ENCODE measurements at places on chromosomes 2 and 18.

DNA sequence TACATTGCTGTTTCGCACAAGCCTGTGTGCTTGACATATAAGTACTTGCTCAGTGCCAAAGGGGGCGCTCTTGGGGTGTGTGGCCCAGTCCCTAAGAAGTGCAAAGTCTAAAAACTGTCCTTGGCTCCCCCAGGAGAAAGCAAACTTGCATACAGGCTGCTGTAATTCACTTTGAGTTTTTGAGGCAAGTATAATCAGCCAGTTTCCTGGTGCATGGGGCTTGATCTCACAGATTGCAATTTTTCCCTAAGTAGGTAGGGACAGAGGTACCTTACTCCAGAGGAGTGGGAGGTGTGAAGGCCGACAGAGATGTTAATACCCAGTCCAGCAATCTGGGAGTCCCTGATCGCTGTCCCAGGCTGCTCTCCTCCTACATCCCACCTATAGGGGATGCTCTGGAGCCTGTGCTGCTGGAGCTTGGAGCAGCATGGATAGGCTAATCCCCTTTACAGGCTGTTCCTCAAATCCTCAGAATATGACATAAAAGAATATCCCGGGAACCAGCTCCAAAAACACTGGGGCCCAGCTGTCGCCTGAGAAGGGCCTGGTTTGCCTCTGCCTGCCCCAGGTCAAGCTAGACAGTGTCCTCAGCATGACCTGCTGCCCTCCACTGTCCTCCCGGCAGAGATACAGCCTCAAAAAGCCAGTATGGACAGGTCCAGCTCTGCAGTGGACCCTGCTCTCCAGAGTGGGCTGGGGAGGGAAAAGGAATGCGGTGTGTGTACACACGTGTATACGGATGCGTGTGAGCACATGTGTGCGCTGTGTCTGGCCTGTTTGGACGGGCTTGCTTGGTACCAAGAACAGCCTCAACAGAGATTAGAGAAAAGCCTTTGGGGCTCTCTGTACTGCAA, 136.5 kb upstream of the HAAO start:
- DNase-seq, result no peak

DNA sequence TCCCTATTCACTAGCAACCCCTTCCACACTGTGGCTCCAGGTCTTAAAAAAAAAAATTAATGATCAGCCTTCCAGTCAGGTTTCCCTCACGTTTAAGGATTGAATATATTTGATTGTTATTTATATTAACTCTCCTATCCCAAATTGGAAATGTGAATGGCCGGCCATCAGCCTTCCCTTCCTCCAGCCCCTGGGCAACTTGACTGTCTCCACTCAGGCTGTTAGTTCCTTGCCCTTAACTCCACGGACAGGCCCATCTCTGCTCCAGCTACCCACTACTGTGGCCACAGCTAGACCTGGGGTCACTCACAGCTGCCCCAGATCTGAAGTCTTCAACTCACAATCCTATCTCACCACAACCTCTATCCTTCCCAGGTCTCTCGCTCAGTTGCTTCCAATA, 39.9 kb downstream of the THOC1 start:
- DNase-seq, result no peak

- DNase-seq, result no peak
Measured at GRCh38 chr2:40103163-40103562, 324.1 kb upstream of the THUMPD2 start.

- no peak for DNase-seq
Measured at GRCh38 chr18:8895987-8896619, 190.7 kb downstream of the MTCL1 start.

GRCh38 chr2:201144101-201145051, 28.4 kb downstream of the CFLAR start:
- no peak for DNase-seq

DNA sequence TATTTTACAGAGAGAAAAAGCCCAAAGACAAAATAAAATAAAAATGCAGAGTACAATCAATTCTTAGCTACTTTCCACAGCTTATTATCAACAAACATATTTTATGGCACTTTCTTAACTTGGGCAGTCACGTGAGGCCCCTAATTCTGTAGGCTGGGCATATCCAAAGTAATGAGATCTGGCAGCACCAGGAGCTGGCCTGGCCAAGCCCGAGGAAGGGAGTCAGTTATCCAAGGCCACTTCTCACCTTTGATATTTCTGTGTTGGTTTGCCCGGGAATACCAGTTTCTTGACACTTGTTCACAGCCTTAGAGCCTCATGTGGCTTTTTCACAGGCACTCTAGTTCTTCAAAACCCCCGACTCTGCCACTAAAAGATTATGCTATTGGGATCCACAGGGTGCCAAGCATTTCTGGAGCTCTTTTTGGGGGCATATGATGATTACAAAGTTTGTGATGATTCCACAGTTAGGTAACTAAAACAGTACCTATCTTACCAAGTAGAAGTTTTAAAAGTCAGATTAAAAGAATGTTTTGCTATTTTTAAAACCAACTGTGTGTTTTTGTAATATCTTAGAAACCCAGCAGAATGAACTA, 90.4 kb downstream of the MEP1B start:
- DNase-seq, result no peak

- no peak for DNase-seq
Measured at GRCh38 chr2:61792355-61792890, 61.4 kb downstream of the FAM161A start.

DNA sequence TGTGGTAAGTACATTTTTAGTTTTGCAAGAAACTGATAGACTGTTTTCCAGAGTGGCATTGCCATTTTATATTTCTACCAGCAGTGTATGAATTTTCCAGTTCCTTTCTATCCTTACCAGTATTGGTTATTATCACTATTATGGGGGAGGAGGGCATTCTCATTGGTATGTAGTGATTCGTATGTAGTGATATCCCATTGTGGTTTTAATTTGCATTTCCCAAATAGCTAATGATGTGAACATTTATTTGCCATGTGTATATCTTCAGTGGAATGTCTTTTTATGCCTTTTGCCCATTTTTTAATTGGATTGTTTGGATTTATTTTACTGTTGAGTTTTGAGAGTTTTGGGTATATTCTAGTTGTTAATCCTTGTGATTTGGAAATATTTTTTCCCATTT, 16.9 kb downstream of the EIF5B start:
- no peak for DNase-seq

DNA sequence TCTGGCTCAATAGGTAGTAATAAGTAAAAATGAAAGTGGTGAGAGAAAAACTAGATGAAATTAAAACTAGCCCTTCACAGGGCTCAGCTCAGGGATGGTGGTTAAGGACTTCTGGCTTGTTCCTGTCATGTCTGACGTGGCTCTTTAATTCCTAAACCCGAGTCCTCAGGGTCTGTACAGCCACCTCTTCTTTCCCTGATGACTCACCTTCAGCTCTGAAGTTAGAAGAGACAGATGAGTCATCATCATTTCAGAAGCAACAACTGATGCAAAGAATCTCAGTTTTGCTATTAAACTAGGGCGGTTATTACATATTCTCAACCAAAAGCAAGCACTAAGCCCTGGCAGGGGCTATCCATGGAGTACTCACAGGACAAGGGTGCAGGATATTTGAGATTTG, 24.0 kb upstream of the ITGB6 start:
- peak; percentile 80 for DNase-seq

- peak; percentile 38 for DNase-seq
Measured at GRCh38 chr2:46229134-46230063, 67.8 kb upstream of the EPAS1 start.

- no peak for DNase-seq
Measured at GRCh38 chr2:191512216-191512835, 165.6 kb upstream of the NABP1 start.

DNA sequence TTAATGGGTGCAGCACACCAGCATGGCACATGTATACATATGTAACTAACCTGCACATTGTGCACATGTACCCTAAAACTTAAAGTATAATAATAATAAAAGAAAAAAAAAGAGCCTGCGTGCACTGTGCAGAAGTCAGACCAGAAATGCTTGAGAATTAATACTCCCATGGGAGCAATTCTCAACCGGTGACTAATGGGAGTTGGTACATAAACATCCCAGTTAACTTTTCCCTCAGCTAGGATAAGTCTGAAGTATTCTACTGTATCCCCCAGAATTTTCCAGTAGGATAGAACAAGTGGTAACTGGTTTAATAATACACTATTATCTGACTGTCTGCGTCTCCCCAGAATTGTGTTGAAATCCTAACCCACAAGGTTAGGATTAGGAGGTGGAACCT, 113.6 kb upstream of the COL5A2 start:
- no peak for DNase-seq

GRCh38 chr2:65392609-65393008, 39.8 kb downstream of the SPRED2 start:
- no peak for DNase-seq

- DNase-seq, result no peak
Measured at GRCh38 chr2:115386465-115386864, 944.0 kb downstream of the DPP10 start.

- peak; percentile 47 for DNase-seq
Measured at GRCh38 chr2:32009516-32010256, 1.1 kb downstream of the MEMO1 start.

- no peak for DNase-seq
Measured at GRCh38 chr2:1881502-1881901, 137.2 kb upstream of the PXDN start.

DNA sequence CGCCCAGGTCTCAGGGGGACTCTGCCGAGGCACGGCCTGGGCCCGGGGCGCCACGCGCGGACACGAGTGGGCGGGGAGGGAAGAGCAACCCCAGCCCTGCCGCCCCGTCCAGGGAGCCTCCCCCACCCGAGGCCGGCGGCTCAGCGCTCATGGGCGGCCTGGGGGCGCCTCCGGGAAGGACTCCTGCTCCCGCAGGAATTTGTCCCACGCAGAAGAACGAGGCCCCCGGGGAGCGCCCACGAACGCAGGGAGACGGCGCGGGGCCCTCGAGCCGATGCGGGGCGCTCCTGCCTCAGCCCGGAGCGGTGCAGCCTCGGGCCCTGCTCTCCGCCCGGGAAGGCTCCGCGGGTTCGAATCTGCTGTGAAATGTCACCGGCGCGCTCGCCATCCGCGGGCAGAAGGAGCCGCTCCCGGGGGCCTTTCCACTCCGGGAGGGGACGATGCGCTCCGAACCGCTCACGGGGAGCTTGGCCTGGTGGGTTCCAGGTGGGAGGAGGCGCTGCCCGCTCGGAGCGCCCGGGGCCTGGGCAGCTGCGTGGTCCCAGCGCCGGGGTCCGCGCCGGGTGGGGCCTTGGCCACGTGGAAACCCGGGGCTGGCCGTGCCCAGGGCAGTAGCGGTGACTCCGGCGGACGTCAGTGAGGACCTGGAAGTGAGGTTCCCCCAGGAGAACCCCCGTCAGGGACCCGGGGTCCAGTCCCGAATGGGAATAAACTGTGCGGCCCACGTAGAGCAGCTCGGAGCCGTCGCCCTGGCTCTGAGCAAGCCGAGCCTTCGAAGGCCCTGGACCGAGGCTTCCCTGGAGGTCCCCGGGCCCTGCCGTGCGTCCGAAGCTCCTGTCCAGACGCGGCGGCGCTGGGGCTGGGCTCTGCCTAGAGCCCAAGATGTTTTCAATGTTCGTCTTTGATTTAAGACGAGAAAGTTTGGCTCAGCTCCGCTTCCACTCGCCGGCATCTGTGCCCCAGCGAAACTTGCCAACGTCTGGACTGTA, 41.4 kb upstream of the CTDP1 start:
- no peak for DNase-seq

DNA sequence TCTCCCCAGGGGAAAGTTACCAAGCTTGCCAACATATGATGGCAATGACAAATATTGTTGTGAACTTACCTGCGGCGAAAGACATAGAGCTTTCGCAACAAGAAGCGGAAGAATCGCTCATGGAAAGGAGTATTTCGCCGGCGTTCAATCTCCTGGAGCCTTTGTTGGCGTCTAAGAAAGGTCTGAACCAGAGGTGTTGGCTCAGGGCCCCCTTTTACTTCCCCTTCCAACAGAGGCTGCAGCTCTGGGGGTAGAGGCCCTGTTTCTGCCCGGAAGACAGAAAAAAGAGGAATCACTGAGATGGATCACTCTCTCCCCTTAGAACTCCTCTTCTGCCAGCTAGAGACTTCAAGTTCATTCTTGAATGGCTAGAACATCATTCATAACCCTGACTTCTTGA, 10.8 kb downstream of the GGCX start:
- DNase-seq, result no peak

DNA sequence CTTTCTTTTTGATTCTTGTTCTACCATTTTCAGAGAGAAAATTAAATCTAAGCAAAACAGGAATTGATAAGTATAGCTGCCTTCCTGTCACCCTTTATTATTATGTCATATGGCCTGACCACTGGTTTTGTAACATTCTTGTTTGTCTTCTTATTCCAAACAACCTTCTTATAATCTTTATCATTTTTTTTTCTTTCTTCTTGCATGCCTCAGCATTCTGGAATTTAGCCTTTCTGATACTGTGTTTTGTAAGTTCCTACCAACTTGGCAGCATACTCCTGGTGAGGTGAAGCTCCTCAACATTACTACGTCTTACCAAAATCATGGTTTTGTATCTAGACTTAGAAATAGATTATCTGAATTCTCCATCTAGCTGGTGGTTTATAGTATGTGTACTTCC, 199.2 kb downstream of the CAMKMT start:
- DNase-seq, result no peak

DNA sequence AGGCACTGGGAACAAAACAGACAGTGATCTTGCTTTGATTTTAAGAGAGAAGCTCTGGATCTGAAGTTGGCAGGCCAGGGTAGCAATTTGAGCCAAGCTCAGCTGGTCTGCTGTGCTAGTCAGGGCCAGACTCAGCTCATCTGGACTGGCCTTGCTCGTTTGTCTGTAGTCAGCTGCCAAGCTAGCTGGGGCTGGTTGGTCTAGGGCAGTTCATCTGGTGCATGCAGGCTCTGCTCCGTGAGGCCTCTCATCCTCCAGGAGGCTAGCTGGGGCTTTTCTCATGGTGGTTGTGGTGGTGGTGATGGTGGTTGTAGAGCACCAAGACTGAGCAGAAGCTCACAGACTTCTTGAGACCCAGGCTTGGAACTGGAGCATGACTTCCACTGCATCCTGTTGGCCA, 10.3 kb downstream of the FBLN7 start:
- no peak for DNase-seq

- DNase-seq, result no peak
Measured at GRCh38 chr18:56067214-56067894, 479.4 kb upstream of the TCF4 start.

- no peak for DNase-seq
Measured at GRCh38 chr2:230816735-230817134, 48.0 kb upstream of the ITM2C start.

- DNase-seq, result no peak
Measured at GRCh38 chr2:145066856-145067548, 547.1 kb upstream of the ZEB2 start.

DNA sequence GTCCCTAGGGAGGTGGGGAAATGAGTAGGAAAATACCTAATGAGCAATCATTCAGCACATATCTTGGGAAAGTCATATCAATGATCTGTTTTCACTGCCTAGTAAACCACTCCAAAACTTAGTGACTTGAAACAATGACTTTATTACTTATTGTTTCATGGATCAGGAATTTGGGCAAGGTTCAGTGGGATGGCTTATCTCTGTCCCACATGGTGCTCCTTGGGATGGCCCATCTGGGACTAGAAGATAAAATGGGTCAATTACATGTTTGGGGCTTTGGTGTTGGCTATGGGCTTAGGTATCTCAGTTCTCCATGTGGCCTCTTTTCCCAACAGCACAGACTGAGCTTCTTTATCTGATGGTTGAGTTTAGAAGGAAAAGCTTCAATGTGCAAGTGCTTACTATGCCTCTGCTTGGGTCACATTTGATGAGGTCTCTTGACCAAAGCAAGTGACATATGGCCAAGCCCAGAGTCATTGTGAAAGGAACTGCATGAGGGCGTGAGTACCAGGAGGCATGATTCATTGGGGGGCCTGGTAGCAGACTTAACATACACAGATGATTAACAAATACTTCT, 218.1 kb upstream of the TNP1 start:
- DNase-seq, result no peak

GRCh38 chr18:76656925-76657827, 162.1 kb upstream of the ZNF516 start:
- DNase-seq, result no peak

GRCh38 chr2:18701981-18702380, 112.6 kb upstream of the NT5C1B start:
- no peak for DNase-seq

Measured in GM13977 (cell line).